ENCODE measurements at places on chromosomes 5 and 9. TPM values are rescaled to one million over a fixed set of nuclear protein-coding genes. Genes with fewer than 3 reads are reported as not detected.

- no peaks in the 10 kb centered on the region for H3K36me3 ChIP-seq
- no peaks in the 10 kb centered on the region for H3K4me1 ChIP-seq
- H3K27ac ChIP-seq: no peak overlapping the region
- H3K4me3 ChIP-seq: no peak overlapping the region
Observed at GRCh38 chr5:81657386-81657785, 93.5 kb downstream of the SSBP2 start.

DNA sequence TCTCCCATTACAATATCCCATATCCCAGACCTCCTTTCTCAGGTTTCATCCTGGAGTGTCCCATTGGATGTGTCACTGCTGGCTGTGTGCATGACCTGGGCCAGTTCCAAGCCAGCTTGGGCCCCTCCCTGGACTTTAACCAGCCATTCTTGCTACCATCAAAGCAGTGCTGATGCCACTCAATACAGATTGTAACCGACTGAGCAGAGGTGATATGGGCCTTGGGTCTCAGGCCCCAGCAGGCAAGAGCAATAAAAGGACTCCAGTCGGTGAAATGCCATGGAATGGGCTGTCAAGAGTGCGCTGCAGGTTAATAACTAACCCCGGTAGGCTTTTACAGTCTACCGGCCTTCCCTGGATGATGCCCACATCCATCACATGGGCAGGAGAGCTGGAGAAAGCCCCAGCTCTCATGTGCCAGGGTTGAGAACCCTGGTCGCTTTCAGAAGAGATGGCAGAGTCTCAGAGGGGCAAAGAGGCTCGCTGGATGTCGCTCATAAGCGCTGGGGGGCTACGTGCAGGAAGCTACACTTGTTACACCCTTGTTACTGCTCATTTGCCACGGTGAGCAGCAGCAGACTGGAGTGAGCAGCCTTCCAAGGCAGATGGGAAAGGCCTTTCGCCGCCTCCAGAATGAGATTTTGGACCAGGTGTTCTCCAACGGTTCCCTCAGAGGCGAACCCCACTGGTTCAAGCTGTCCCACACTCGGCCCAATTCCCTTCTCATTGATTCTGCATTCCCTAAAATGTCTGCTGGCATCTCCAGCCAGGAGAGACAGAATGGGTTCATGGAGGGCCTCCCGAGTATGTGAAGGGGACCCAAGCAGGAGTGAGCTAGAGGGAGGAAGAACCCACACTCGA lies 13.2 kb downstream of the EPB41L4B start:
- no peaks in the 10 kb centered on the region for H3K4me1 ChIP-seq
- no peaks in the 10 kb centered on the region for H3K36me3 ChIP-seq
- no peaks in the 10 kb centered on the region for H3K27me3 ChIP-seq
- H3K27ac ChIP-seq: no peak overlapping the region

- H3K27me3 ChIP-seq: no peaks in the 10 kb centered on the region
- H3K4me1 ChIP-seq: peaks cover 7% of the 10 kb centered on the region
- no peak overlapping the region for H3K4me3 ChIP-seq
Observed at GRCh38 chr9:83471241-83471640, 67.0 kb downstream of the FRMD3 start.

GRCh38 chr5:98700730-98701129 lies 72.7 kb upstream of the RGMB start:
- no peak overlapping the region for H3K27ac ChIP-seq
- H3K4me3 ChIP-seq: no peak overlapping the region
- no peaks in the 10 kb centered on the region for H3K4me1 ChIP-seq
- no peak for DNase-seq

GRCh38 chr9:132474253-132474652 lies 64.2 kb downstream of the CFAP77 start:
- H3K4me3 ChIP-seq: no peak overlapping the region
- no peak for DNase-seq
- no peaks in the 10 kb centered on the region for H3K4me1 ChIP-seq
- no peaks in the 10 kb centered on the region for H3K36me3 ChIP-seq
- no peaks in the 10 kb centered on the region for H3K27me3 ChIP-seq

DNA sequence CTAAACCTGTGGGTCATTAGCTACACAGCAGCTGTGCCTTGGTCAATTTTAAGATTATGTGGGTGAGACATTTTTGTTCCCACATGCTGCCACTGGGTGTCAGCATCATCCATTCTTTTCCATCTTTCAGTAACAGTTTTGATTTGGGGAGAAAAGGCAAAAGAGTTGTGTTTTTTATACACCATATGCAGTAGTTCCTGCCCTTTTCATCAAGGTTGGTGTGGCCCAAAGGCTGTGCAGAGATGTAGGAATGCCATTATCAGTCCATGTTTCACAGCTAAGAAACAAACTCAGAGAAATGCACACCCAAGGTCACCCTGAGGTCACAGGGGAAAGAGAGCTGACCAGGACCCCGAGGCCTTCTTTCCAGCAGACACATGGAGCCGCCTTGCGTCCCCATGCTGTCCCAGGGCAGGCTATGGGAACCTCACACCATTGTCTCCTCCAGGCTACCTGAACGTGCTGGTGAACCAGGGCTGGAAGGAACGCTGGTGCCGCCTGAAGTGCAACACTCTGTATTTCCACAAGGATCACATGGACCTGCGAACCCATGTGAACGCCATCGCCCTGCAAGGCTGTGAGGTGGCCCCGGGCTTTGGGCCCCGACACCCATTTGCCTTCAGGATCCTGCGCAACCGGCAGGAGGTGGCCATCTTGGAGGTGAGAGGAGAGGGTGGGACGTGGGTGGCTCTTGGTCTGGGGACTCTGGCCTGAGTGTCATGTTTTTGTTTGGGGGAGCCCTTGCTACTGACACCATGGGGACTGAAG lies 27.8 kb upstream of the GRPEL2 start:
- DNase-seq: peak; percentile 54
- H3K4me3 ChIP-seq: no peak overlapping the region
- H3K27me3 ChIP-seq: no peaks in the 10 kb centered on the region
- H3K4me1 ChIP-seq: peaks cover 16% of the 10 kb centered on the region
- peak overlapping the region; percentile 38 for H3K27ac ChIP-seq

DNA sequence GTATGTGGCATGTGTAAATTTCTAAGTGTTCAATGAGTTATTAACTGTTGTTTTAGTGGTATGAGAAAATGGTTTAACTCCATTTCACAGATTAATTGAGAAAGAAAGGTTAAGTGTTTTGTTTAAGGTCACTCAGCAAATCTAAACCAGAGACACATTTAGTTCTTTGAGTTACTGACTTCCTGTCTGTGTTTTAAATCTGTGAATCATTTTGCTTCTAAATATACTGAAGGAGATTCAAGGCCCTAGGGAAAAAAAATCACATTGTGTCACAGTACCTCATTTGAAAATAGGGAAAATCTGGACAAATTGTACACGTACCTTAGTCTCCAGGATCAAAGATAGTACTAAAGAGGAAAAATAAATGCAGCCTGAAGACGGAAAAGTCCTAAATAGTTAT lies 368.2 kb downstream of the TMEM161B start:
- H3K4me3 ChIP-seq: no peak overlapping the region
- H3K36me3 ChIP-seq: no peaks in the 10 kb centered on the region
- DNase-seq: no peak
- no peaks in the 10 kb centered on the region for H3K4me1 ChIP-seq
- no peaks in the 10 kb centered on the region for H3K27me3 ChIP-seq

DNA sequence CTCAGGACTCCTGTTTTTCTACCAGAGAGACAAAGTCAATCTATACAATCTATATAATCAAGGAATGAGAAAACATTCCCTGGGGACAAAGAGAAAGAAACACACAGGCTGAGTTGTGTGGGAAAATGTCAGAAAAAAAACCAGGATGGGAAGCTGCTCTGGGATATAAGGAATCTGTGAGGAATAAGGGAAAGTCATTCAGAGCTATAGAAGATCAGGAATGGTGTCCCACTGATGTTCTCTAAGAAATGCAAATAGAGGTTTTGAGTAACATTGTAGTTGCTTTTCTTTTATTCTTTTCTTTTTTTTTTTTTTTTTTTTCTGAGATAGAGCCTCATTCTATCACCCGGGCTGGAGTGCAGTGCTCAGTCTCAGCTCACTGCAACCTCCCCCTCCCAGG lies 605.9 kb upstream of the KLF4 start:
- no peak overlapping the region for H3K27ac ChIP-seq
- no peak overlapping the region for H3K4me3 ChIP-seq
- no peak for DNase-seq
- no peaks in the 10 kb centered on the region for H3K36me3 ChIP-seq

DNA sequence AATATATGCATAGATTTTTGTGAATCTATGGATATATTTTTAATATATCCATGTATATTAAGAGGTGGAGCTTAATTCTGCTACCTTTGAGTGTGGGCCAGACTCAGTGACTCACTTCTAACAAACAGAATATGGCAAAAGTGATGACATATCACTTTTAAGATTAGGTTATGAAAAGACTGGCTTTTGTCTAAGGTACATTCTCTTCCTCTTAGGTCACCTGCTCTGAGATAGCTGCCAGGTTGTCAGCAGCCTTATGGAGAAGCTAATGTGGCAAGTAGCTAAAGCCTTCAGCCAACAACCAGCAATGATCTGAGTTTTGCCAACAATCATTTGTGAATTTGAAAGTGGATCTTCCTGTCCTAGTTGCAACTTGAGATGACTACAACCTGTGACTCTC lies 83.8 kb downstream of the ANKRD31 start:
- H3K36me3 ChIP-seq: no peaks in the 10 kb centered on the region
- H3K27ac ChIP-seq: no peak overlapping the region
- no peak overlapping the region for H3K4me3 ChIP-seq
- DNase-seq: no peak
- no peaks in the 10 kb centered on the region for H3K27me3 ChIP-seq

- peaks cover 49% of the 10 kb centered on the region for H3K36me3 ChIP-seq
- H3K27ac ChIP-seq: no peak overlapping the region
- H3K27me3 ChIP-seq: no peaks in the 10 kb centered on the region
- H3K4me3 ChIP-seq: no peak overlapping the region
- no peaks in the 10 kb centered on the region for H3K4me1 ChIP-seq
Observed at GRCh38 chr9:93676310-93677047, 100.1 kb downstream of the PHF2 start.

DNA sequence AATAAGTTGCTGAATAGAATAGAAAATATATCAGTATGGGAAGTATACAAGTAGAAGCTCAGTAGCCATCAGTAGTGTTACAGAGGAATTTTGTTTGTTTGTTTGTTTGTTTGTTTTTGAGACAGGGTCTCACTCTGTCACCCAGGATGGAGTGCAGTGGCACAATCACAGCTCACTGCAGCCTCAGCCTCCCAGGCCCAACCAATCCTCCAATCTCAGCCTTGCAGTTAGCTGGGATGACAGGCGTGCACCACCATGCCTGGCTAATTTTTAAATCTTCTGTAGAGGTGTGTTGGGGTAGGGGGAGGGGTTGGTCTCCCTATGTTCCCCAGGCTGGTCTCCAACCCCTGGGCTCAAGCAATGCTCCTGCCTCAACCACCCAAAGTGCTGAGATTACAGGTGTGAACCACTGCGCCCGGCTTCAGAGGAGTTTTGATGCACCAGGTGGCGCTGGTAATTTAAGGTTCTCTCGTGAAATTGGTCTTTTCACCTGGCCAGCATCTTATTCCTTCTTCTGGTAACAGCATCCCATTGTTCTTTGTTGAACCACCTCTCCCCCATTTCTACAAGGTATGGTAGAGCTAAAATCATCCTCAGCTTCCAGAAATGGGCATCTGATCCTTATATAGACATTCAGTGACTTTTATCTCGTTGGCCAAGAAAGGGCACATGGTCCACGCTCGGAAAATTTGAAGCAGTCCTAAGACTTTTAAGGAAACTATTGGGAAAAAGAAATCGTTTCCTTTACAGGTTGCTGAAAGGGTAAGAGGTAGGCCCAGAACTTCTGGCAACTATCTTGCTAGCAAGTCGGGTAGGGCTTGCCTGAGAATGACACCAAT lies 157.1 kb downstream of the ARRDC3 start:
- H3K27me3 ChIP-seq: no peaks in the 10 kb centered on the region
- no peak overlapping the region for H3K4me3 ChIP-seq
- no peaks in the 10 kb centered on the region for H3K36me3 ChIP-seq

DNA sequence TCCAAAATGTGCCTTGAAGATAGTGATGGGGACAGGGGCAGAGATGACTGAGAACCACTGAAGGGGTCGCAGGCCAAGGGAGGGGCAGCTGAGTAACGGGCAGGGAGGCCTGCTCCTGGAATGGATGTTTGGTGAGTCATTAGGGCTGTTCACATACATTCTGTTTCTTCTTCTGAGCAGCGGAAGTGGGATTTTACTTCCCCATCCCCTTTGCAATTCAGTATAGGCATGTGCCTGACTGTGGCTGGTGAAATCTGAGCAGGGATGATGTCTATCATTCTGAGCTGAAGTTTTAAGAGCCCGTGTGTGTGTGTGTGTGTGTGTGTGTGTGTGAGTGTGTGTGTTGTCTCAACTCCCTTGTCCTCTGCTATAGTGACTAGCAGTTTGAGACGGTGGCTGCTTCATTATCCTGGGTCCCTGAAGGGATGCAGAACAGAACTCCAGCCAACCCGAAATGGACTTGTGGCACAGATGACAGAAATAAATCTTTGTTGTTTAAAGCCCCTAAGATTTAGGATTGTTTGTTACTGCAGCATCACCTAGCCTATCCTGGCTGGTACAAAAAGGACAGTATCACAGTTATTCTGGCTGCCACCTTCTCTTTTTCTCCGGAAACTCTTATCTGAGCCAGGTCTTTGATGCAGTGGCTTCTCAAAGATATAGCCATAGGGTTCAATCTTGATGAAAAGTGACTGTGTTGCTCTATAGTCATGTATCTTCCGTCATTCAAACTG lies 29.2 kb upstream of the TGFBI start:
- H3K27ac ChIP-seq: no peak overlapping the region
- H3K27me3 ChIP-seq: no peaks in the 10 kb centered on the region
- no peak overlapping the region for H3K4me3 ChIP-seq

DNA sequence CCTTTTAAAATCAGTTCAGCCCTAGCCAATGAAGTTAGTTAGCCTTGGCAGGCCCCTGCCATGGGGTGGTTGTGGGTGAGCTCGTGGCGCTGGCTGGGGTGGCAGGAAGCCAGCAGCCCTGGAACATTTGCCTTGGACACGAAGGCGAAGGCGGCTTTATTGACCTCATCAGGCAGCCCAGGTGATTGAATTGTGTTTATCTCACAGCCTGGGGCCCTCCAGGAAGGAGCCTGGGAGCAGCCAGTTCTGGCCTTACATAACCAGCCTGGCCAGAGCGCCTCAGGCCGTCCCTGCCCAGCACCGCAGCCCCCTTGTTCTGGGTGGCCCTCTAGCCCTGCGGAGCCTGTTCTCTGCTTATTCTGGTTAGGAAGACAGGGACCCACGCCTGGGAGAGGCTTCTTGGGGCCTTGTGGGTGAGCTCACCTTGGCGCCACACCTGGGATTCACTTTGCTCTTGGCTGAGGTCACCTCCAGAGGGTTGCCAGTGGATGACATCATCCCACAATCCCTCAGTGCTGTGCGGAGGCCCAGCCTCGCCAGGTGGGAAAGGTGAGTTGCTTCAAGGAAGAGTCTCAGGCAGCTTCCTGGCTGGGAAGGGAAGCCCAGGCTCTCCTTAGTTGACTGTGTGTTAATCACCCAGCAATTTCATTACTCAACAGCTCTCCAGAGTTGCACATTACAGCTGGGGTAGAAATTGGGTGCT lies 54.4 kb upstream of the RPL26L1 start:
- peak overlapping the region; percentile 85 for H3K27ac ChIP-seq
- peaks cover 5% of the 10 kb centered on the region for H3K36me3 ChIP-seq
- DNase-seq: peak; percentile 89
- H3K4me3 ChIP-seq: no peak overlapping the region

- no peak overlapping the region for H3K4me3 ChIP-seq
- H3K27ac ChIP-seq: peak overlapping the region; percentile 40
- no peaks in the 10 kb centered on the region for H3K36me3 ChIP-seq
- no peaks in the 10 kb centered on the region for H3K27me3 ChIP-seq
Observed at GRCh38 chr5:82164977-82165713, 113.0 kb downstream of the RPS23 start.

CEL gene
- total RNA-seq: 1.1 TPM

BRINP1 gene
- 0.72 TPM for total RNA-seq

C5orf52 gene
- not detected for total RNA-seq
